CD4-positive, alpha-beta T cell treated with Interleukin-6 at 100 ng/mL for 8 hours (primary cell): ENCODE measurements at places on chromosomes 7 and 10.

- no peak for DNase-seq
Measured at GRCh38 chr7:44471436-44471835, 19.0 kb downstream of the NUDCD3 start.

GRCh38 chr10:70575486-70575873 is 27.1 kb downstream of the PRF1 start:
- no peak for DNase-seq

DNA sequence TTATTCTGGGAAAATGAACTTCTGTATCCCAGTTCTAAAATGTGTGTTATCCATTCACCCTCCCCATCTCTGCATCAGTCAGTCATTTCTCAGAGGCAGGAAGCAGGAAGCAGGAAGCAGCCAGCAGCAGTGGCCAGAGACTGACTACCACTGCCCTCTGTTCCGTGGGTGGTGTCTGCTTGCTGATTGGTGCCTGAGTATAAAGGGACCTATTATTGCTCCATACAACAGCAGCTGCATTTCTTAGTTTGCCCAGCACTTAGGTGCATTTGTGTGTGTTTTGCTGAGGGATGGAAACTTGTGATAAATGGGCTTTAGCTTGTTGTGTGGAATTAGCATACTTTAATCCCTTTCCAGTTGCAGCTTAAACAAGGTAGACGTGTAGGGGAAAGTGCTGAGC is 582.2 kb downstream of the SORCS1 start:
- no peak for DNase-seq

- no peak for DNase-seq
Measured at GRCh38 chr10:103668351-103669242, 175.1 kb downstream of the NEURL1 start.

DNA sequence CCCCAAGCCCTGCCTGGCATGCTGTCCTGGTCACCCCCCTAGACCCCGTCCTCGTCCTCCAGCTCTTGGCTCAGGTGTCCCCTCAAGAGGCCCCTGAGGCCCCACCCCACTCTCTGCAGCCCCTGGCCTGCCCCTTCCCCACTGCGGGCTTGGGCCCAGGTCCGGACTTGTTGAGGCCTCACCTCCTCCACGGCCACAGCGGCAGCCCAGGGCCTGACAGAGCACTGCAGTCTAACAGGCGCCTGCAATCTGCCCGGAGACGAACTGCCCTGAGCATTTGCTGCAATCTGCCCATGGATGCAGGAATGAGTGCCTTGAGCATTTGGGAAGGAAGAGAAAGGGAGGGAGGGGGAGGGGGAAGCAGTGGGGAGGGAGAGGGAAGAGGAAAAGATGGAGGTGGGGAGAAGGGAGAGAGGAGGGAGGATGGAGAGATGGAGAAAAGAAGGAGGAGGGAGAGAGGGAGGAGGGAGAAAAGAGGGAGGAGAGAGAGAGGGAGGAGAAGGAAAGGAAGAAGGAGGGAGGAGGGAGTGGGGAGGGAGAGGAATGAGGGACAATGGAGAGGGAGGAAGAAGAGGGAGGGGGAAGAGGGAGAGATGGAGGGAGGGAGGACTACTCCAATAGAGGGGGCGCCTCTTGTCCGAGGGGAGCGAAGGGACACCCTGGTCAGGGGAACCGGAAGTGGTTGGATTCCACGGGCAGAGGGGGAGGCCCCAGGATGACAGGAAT is 73.9 kb downstream of the PDGFA start:
- DNase-seq = no peak
